Hypothalamus (tissue), 51 donors: ENCODE measurements at places on chromosomes 2 and 18.

DNA sequence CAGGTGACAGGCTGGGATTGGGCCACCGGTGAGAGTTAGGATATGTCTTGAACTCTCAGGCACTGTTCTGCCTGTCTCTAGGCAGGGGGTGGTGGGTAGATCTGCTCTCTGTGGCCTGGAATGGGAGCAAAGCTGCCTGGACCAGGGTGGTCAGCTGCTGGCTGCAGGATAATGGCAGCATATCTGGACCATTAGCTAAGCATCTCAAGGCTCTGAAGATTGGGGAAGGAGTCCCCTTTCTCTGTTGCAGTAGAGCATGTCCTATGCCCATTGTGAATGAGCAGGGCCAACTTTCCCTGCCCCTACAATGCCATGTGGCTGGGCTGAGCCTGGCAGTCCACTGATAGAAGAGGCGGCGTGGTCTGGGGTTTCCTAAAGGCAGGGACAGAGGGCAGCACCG, 34.6 kb downstream of the LOXHD1 start:
- no peak for DNase-seq

DNA sequence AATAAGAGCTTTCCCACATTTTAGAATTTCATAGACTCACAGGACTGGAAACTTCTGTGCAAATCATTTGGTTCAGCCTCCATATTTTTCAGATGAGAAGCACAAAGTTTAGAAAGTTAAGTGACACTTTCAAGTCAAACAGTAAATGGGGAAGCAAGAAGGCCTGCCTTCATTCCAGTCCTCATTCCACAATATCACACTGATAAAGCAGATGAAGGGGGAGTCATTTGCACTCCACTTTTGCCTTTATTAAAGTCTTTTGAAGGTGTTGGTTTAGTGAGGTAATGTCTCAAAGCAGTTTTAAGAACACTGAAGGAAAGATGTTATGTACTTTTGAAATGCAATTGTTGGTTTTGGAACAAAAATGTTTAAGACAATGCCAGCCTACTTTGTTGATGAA, 32.7 kb upstream of the STAT4 start:
- no peak for DNase-seq

- no peak for DNase-seq
These were observed 157.0 kb upstream of the RND3 start for GRCh38 chr2:150644298-150645067.

GRCh38 chr2:226411727-226412360, 387.8 kb downstream of the IRS1 start:
- DNase-seq: no peak

GRCh38 chr2:213259266-213259665, 25.0 kb upstream of the SPAG16 start:
- DNase-seq: no peak

- DNase-seq: no peak
These were observed 5.2 kb upstream of the SPAST start for GRCh38 chr2:32058130-32058529.

GRCh38 chr2:164150604-164151003, 414.8 kb upstream of the FIGN start:
- no peak for DNase-seq

GRCh38 chr18:74874351-74874750, 276.7 kb downstream of the ZNF407 start:
- DNase-seq: no peak

DNA sequence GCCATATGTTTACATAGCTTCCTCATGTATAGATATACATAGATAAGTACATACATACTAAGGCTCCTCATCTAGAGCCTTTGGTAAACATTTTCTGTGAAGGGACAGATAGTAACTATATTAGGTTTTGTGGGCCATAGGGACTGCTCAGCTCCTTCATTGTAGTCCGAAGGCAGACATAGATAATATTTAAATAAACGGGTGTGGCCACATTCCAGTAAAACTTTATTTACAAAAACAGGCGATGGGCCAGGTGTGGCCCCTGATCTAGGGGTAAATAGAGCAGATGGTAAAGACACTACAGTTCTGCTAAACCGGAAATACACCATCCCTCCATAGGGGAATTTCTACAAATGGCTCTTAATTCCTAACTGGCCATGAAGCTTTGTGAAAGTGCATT, 7.3 kb downstream of the COQ10B start:
- no peak for DNase-seq

GRCh38 chr2:120374821-120375220, 28.9 kb downstream of the INHBB start:
- no peak for DNase-seq

GRCh38 chr2:134712299-134712698, 6.5 kb downstream of the TMEM163 start:
- DNase-seq: no peak

DNA sequence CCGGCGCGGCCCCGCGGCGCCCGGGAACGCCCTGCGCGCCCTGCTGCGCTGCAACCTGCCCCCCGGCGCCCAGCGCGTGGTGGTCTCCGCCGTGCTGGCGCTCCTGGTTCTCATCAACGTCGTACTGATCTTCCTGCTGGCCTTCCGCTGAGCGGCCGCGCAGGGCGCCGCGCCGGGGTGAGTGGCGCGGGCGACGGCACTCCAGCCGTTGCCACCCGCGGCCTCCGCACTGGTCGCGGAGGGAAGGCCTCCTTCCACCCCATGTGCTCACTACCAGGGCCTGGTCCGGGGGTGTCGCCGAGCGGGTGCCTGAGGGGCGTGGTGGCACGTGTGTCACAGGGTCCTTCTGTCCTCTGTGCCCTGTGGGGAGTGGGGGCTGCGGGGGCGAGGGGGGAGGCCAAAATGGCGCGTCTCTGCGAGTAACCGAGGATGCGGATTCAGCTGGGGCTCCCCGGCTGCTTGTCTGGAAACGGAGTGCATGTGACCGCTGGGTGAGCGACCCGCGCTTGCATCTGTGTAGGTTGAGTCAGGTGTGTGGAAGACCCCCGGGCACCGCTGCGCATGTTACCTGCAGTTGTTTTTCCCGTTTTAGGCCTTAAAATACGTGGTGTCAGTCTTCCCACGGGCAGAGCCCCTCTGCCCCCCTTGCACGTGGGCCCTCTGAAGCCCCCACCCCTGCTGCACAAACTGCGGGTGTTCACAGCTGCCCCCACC, 58.0 kb downstream of the FAM168B start:
- no peak for DNase-seq

DNA sequence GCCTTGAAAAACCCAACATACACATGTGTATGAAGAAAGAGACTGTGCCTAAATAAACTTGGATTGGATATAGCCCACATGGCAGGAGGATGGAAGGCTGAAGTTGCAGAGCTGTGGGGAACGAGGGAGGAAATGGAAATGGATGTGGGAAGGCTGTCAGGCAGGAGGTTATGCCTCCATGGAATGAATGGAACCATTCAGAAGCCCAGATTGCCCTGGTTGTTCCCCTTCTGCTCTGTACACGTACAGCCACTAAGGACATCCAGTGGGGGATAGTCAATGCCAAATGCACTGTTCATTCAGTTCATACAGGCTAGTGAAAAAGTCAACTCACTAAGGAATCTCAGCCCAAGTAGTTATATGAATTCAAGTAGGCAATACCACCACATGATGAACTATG, 463.7 kb downstream of the TNS1 start:
- DNase-seq: no peak

DNA sequence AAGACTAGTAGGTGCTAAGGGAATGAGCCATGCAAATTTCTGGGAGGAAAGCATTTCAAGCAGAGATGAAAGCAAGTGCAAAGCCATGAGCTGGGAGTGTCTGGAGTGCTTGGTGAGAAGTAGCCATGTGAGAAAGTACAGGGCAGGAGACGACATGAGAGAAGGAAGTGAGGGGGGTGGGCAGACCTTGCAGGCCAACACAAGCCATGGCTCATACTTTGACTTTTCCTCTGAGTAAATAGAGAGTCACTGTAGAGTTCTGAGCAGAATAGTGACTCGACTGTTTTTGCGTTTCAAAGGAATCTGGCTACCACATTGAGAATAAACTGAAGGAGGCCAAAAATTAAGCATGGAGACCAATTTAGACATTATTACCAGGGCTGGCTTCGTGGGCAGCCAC, 42.2 kb downstream of the SCN2A start:
- no peak for DNase-seq

GRCh38 chr2:29334706-29335105, 219.5 kb downstream of the CLIP4 start:
- no peak for DNase-seq

GRCh38 chr2:118131771-118132170, 43.5 kb downstream of the INSIG2 start:
- no peak for DNase-seq

- DNase-seq: no peak
These were observed 22.9 kb downstream of the FAP start for GRCh38 chr2:162220368-162220767.

- DNase-seq: no peak
These were observed 22.9 kb upstream of the YWHAQ start for GRCh38 chr2:9653485-9654271.

DNA sequence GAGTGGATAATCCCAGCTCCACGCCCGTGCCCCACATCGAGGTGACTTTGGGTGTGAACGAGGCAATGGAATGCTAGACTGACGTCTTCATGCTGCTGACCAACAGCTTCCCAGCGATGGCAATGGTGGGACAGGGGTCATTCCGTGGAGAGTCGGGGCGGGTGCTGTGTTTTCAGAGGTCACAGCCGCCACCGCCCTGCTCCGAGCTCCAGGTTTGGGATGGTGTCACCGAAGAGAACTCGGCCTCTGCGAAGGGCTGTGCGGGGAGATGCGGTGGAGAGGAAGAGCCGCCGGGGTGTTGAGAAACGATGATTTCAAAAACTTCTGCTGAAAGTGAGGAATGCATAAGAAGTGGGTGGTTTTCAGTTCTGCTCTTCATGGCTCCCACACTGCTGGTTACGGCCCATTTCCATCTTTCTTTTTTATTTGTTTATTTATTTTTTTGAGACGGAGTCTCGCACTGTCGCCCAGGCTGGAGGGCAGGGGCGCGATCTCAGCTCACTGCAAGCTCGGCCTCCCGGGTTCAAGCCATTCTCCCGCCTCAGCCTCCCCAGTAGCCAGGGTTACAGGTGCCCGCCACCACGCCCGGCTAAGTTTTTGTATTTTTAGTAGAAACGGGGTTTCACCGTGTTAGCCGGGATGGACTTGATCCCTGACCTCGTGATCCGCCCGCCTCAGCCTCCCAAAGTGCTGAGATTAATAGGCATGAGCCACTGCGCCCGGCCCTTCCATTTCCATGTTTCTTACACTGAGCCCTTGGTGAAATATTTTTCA, 142.6 kb downstream of the RTP5 start:
- no peak for DNase-seq

- no peak for DNase-seq
These were observed 21.6 kb downstream of the ZEB2 start for GRCh38 chr2:144498277-144498676.

GRCh38 chr18:8081872-8082553, 514.9 kb downstream of the PTPRM start:
- no peak for DNase-seq

DNA sequence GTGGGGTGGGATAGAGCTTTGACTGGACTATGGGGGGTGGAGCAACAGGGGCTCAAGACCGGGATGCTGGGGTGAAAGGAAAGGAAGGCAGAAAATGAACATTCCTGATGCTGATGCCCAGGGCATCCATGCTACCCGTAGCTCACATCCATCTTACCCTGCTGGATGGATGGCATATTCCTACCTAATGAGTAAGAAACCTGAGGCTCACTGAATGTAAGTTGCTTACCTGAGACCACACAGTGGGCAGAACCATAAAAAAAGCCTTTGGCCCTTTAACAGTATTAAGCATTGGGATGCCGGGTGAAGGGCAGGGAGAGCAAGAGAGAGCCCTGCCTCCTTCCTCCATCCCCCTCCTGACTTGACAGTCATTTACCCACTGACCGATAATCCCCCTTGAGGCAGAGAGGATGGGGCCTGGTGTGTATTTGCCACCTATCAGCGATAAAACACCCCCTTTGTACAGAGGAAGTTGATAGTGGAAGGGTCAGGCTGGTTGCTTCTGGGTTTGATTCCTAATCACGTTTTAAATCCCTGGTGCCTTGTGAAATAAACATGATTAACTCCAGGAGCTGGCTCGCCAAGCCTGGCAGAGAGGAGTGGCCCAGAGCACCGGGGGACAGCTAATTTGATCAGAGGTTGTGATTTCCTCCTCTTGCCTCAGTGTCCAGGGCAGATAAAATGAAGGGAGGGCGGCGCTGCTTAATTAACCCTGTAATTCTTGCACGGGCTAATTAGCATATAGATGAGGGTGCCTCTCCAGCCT, 105.9 kb upstream of the HS6ST1 start:
- DNase-seq: no peak

GRCh38 chr2:143850084-143850483, 669.8 kb downstream of the ZEB2 start:
- DNase-seq: no peak

GRCh38 chr2:31696068-31696467, 115.3 kb upstream of the SRD5A2 start:
- no peak for DNase-seq

- DNase-seq: no peak
These were observed 311.6 kb downstream of the STK39 start for GRCh38 chr2:167935803-167936110.

DNA sequence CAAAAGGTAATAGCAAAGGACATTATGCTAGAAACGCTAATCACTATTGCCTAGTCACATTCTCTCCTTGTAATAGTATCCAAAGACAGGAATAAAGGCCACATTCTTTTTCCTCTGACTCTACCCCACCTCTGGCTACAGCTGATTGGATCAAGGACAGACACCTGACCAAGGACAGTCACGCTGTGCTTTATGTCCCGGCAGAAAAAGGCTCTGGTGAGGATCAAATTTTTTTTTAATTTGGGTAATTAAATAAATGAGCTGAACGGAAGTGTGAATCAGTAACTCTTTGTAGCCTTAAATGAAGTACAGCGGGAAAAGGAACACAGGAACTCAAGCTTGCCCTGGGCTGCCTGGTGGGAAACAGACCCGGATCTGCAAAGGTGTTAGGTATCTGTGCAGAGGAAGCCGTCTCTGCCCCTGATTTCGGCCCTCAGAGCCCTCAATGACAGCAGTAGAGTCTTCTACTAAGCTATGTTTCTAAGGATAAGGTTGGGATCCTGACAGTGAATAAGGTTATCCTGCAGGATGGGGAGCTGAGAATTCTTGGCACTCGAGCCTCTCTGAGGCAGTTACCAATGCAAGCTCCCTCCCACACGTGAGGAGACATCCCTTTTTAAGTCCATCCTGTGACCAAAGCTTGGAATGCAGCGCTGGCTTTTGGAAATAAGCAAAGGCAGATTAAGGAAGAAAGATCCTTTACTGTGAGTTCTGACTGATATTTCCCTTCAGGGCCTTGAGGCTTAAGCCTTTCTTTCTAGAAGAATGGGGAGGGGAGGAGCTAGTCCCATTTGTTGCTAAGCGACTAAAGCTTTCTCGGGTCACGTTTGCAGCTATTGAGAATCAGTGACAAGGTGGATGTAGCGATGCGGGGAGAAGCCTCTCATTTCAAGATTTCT, 37.8 kb upstream of the IKZF2 start:
- no peak for DNase-seq
